ENCODE measurements at places on chromosomes 2 and 18.
A peak's percentile ranks its signal among the peaks of the same experiment; 100 is the strongest.

GRCh38 chr2:122749405-122749804 is 994.0 kb downstream of the TSN start:
- no peak for DNase-seq

- no peak for DNase-seq
These were observed 231.5 kb downstream of the PTH2R start for GRCh38 chr2:208638059-208638458.

DNA sequence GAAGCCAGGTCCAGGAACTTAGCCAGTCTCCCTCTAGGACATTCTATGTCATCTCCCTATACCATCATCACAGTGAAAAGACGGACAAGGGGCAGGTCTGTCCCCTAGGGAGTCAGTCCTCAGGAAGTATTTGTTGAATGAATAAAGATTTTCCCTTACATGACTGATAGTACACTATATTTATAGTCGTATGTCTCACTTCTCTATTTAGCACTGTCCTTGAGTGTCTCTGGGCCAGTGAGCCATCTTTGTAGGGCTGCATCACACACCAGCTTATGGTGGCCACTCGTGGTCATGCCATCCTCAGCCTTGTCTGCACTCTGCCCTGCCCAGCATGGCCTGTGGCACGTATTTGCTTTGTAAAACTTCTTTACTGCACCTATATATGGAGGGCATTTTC is 25.8 kb downstream of the PTPN18 start:
- no peak for DNase-seq

- DNase-seq, result no peak
These were observed 26.7 kb upstream of the TGFA start for GRCh38 chr2:70580352-70580751.

GRCh38 chr2:148988337-148988736 is 50.2 kb upstream of the LYPD6B start:
- no peak for DNase-seq

DNA sequence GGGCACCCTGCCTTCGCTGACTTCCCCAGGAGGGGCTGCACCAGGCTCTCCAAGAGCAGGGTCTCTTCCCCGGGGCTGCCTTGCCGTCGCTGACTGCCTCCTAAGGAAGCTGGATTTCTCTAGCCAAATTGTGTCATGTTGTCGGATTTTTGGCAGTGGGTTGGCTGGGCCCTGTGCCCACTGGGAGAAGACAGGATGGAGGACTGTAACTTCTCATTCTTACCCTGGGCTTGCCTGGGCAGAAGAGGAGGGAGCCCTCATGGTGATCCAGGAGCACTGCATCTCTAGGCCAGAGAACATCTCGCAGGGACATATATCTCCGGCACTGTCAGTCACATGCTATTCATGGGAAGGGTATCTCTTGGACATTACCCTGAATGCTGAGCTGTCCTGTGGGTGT is 6.3 kb downstream of the MYO7B start:
- no peak for DNase-seq

- DNase-seq, result no peak
These were observed 32.7 kb downstream of the YPEL5 start for GRCh38 chr2:30179536-30179935.

GRCh38 chr2:216698895-216699294 is 3.5 kb upstream of the IGFBP5 start:
- no peak for DNase-seq

DNA sequence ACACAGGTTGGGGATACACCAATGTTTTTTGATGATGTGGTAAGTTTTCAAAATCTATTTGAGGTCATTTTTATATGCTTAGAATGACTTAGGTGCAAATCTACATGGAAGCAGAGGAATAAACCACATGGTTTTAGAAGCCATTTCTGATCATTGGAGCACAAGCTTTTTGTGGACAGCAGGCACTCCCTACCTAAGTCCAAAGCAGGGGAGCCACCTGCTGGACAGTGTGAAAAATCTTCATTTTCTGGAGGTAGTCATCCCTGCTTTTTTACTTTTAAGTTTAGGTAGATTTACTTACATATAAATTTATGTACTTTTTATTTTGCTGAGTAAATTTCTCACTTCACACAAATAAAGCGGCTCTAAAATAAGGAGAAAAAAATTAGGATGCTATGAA is 323.2 kb downstream of the PLCL1 start:
- peak; percentile 22 for DNase-seq

DNA sequence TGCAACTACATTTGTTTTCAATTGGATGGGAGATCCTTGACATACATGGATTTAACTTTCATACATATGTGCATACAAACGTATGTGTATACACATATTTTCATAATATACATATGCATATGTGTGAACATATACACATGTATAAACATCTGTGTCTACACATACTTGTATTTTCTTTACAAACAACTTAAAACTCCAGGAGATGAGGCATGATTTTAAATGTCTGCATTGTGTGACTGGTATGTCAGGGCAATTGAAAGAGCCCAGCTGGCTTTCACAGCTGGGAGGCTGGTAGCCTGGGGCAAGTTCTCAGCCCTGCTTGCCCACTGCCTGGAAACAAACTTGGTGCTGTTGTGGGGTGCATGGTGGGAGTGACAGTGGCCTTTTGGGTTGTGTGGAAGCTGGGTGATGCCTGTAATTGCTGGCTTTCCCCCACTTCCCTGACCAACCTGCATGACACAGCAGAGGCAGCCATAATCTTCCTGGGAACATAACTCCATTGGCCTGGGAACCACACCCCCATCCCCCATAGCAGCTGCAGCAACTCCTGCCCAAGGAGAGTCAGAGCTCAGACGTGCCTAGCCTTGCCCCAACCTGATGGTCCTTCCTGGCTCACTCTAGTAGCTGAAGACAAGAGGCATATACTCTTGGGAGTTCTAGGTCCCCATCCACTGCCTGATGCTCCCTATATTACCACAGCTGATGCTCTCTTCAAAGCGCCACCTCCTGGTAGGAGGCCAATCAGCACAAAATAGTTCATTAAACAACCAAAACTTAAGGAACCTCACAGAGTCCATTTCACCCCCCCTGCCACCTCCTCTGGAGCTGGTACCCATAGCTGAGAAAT is 158.3 kb downstream of the CERS6 start:
- DNase-seq, result no peak

GRCh38 chr2:2286592-2286991 is 44.5 kb downstream of the MYT1L start:
- DNase-seq, result no peak

GRCh38 chr2:238652771-238653157 is 195.1 kb upstream of the TWIST2 start:
- no peak for DNase-seq

GRCh38 chr18:79608535-79608934 is 71.1 kb upstream of the CTDP1 start:
- DNase-seq, result no peak

- DNase-seq, result no peak
These were observed 47.5 kb downstream of the RAB31 start for GRCh38 chr18:9755615-9756014.

DNA sequence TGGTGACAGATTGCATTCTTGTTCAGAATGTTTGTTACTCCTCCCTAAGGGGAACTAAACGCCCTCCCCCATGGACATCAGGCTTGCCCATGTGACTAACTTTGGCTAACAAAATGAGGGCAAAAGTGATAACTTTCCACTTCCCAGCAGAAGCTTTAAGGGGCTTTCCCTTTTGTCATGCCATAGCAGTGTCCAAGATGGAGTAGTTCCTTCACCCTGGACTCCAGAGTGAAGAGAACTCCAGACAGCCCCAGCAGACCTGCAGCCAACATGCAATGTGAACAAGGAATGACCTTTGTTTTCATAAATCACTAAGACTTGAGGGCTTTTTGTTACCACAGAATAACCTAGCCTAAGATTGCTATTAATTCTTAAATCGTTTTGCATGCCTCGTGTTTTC is 163.5 kb downstream of the ZEB2 start:
- no peak for DNase-seq

DNA sequence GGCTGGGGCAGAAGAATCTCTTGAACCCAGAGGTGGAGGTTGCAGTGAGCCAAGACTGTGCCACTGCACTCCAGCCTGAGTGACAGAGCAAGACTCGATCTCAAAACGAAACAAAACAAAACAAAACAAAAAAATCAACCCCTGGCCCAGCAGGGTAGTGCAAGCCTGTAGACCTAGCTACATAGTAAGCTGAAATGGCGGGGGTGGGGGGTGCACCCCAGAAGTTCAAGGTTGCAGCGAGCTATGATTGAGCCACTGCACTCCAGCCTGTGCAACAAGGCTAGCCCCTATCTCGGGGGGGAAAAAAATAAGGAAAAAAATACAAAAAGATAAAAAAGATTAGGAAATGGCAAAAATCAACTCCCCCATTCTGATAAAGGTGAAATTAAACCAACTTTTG is 6.4 kb downstream of the ATL2 start:
- DNase-seq, result no peak
